ENCODE measurements at places on chromosomes 5 and 9.

DNA sequence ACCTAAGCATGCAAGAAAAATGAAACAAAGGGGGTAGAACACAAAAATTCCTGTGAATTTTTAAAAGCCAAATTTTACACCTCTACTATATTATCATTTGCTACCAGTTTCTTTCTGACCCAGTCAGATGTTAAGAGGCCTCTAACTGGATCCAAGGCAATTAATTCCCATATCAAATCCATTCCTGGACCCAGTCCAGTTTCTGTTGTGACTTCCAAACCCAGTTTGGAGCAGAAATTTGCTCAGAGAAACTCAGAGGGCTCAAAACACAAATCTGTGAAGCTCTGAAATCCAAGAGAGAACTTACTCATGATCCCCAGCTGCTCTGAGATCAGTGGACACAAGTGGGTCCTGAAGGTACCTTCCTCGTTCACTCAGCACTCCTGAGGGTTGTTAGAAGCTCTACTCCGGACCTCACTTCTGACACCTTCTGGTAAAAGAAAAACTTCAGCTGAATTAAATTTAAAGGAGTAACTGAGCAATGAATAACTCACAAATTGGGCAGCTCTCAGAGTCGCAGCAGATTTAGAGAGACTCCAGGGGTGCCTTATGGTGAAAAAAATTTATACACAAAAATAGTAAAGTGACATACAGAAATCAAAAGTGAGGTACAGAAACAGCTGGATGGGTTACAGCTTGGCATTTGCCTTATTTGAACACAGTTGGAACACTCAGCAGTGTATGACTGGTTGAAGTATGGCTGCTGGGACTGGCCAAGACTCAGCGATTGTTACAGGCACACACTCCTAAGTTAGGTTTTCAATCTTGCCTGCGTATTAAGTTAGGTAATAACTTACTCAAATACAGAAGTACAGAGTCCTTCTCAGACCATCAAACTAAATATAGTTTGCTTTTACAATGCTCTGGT, 32.4 kb downstream of the INSL4 start:
- DNase-seq, result no peak

- DNase-seq, result peak; percentile 20
Measured at GRCh38 chr5:179343719-179344430, 1.4 kb downstream of the ADAMTS2 start.

GRCh38 chr9:127525401-127526188, 74.3 kb downstream of the LRSAM1 start:
- no peak for DNase-seq

- DNase-seq, result no peak
Measured at GRCh38 chr9:106953174-106953573, 90.2 kb downstream of the ZNF462 start.

DNA sequence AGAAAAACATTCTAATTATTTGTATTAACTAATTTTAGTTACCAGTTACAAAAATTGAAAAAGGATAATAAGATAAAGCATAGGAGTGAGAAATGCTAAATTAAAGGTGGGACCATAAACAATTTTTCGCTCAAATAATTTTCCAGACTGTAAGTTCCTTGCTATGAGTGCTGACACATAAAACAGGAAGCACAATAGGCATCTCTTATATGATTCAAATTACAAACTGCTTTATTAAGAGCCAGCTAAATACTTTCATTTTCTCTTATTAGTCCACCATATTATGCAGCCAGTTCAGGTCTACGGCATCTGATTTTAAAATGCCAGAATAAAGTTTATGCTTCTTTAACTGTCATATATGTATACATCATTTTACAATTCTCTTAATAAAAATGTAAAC, 4.4 kb downstream of the RC3H2 start:
- DNase-seq, result no peak

DNA sequence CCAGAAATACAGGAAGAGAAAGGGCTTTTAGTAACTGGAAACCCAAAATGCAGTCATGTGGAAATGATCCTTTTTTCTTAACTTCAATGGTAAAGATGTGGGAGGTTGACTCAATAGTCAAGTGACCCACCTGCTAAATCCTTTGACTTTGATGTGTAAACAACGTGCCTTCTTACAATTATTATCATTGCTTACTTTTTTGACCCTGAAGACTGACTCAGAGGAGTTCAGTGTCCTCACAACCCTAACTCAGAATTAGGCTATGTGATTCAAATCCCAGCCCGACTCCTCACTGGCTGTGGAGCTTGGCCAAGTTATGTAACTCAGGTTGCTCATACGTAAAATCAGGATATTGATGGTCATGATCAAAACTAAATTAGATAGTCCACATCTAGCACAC, 27.9 kb downstream of the ANXA1 start:
- DNase-seq, result no peak

DNA sequence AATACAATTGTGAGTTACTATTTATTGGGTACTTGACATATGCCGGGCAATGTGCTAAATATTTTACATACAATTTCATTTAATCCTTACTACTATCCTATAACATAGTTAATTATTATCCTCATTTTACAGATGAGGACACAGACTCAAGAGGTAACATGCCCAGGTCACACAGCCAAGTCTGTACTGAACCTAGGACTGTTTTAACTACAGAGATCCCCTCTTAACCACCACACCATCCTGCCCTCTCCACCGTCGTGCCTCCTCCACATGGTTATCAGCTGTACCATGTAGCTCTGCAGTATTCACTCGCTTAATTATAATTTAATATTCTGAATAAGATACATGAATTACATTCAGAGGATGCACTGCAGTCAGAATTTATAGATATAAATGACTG, 5.3 kb downstream of the RAB14 start:
- no peak for DNase-seq

DNA sequence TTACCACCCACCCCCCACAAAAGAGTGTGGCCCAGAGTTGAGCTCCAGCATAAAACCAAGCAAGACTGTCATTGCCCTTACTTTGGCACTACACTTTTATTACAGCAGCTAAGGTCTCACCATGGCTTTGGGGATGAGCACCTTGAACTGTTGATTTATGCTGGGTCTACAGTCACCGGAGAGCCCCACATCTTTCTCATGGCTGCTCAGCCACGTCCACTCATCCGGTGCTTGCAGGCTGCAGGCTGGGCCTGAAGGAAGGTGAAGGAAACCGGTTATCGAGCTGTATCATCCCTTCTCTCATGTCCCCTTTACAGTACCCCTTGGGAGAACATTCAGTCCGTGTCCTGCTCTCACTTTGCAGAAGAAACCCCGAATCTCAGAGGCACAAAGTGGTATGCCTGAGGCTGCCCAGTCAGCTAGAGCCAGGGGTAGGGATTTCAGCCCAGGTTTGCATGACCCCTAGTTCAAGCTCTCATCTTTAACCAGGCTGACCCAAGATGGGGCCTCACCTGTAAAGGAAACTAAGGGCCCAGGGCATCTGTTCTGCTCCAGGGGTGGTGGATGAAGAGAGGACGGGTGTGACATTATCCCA, 11.6 kb downstream of the TMOD1 start:
- no peak for DNase-seq

DNA sequence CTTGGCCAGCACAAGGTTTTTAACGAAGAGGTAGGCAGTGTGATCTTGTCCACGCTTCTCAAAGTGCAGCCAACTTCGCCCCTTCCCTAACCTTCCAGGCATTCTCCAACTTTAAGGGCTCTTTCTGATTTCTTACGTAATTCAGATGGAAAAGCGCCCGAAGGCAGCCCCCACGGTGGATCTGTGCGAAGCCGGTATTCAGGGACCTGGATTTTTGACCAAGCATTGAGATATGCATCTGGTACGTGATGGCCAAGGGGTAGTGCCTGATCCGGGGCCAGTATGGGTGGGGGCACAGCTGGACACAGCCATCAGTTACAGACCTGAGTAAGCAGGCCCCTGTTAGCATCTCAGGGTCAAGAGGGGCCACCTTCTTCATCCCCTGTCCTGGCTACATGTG, 80.0 kb downstream of the AMBP start:
- DNase-seq, result no peak

DNA sequence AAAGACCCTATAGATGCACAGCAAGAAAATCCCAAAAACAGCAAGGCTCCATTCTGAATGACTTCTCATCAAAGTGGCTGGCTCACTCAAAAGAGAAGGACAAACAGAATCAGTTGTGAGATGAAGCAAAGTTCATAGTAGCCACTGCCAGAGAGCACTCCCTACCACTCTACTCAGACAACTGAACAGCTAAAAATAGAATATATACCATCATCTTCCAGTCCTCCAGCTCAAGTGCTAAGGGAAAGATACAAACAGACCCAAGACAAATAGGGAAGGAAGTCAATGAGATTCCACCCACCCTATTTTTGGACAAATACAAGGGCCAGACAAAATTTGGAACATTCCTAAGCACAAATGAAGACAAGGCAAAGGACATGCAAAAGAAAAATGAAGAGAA, 20.6 kb downstream of the GNAQ start:
- DNase-seq, result no peak

DNA sequence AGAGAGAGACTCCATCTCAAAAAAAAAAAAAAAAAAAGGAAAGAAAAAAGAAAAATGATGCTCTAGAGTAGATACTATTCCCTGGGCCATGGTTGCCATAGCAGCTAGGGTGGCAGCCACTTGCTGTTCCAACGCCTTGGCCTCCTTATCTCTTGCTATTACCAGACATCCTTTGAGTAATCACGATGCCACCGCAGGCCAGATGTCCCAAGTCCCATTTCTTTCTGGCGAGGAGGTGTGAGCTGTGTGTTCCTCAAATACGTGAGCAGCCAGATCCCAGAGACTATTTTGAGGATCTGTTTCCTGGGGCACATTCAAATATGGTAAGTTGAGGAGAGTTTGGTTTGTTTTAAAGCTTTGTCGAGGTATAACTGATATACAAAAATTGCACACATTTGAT, 23.4 kb upstream of the GFPT2 start:
- no peak for DNase-seq

DNA sequence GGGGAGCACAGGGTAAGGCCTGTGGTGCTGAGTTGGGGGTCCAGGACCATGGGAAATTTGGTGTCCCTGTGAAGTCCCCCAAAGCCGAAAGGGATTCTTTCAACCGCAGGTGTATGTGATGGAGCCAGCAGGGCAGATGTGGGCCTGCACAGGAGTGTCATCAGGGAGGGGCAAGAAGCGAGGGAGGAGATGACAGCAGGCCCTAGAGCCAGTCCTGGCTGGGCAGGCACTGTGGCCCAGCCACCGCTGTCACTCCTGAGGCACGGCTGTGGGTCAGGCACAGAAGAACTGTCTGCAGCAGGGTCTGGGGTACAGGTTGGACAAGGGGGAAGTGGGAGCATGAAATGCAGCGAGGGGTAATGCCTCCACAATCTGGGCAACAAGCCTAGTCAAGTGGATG, 4.8 kb downstream of the HK3 start:
- no peak for DNase-seq

DNA sequence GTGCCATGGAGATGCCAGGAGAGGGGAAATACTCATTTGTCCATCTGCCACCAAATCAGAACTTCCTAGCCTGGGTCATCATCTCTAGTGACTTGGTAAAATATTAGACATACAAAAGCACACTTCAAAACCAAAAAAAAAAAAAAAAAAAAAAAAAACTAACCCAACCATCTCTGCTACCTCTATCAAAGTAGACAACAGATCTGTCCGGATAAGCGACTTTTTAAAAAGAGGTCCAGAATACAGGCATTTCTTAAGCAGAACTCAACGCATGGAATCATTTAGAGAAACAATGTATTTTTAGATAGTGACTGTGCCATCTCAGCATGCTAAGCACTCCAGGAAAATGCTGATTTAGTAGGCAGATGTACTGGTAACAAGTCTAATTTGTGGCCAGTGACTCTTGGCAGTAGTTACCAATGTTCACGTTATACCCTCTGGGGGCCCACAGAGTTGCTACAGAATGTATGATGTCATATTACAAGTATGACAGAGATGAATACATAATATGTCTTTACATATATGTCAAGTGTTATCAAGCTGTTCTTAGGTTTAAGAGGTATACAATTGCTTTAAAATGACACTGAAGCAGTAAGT, 107.8 kb downstream of the SMIM23 start:
- no peak for DNase-seq

GRCh38 chr5:135448071-135448739, 1.1 kb upstream of the DCANP1 start:
- no peak for DNase-seq

DNA sequence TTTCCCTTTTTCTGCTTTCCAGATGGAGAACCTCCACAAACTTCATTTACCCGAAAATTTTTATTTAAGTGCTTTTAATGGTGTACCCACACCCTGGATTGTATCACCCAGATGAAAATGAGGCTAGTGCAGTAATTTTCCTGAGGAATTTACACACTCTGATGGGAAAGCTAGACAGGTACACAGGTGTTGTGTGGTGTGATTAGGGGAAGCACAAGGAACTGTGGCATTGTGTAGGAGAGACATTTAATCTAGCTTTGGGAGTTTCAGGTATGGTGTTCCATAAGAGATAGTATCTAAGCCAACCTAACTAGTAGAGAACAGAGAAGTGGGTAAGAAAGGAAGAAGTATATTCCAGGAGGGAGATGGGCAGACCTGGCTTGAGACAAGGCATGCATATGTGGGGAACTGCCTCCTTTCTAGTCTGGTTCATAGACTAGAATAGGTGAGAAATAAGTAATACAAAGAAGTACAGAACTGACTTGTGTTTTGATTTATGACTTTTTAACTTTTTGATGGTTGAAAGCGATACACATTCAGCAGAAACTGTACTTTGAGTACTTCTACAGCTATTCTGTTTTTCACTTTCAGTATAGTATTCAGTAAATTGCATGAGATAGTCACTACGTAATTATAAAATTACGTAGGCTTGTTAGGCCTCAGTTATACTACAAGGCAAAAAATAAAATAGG, 22.9 kb upstream of the ROPN1L start:
- no peak for DNase-seq

DNA sequence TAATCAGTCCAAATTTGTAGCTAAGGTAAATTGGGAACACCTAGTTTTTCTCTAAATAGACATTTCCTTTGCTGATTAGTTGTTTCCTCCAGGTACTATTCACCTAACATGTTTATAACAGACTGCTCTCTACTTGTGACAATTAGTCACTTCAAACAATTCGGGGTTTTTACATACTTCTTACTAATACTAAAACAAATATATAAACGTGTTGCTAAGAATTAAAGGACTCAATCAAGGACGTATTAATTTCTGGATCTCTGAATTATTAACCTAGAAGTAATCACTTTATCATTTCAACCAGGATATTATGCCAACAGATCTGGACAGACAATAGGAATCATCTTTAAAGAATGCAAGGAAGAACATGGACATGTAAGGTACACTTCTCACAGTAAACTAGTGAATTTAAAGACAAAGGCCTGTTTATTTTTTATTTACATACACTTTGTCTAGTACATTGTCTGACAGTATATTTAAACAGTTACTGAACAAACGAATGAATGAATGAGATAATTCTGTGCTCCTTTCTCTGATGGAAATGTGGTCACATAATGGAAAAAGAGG, 22.3 kb downstream of the PJA2 start:
- no peak for DNase-seq

DNA sequence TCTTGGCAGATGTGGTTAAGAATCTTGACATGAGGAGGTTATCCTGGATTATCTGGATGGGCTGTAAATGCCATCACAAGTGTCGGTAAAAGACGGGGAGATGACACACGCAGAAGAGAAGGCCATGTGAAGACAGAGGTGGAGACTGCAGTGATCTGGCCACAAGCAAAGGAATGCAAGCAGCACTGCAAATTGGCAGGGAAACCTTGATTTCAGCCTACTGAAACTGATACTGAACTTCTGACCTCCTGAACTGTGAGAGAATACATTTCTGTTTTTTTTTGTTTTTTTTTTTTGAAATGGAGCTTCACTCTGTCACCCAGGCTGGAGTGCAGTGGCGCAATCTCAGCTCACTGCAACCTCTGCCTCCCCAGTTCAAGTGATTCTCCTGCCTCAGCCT, 92.4 kb upstream of the NFIL3 start:
- no peak for DNase-seq
